Fibroblast of pulmonary artery (primary cell): ENCODE measurements at places on chromosomes 3 and 15.

- no peak for DNase-seq
These were observed 18.6 kb upstream of the ZNF710 start for GRCh38 chr15:89982315-89983055.

DNA sequence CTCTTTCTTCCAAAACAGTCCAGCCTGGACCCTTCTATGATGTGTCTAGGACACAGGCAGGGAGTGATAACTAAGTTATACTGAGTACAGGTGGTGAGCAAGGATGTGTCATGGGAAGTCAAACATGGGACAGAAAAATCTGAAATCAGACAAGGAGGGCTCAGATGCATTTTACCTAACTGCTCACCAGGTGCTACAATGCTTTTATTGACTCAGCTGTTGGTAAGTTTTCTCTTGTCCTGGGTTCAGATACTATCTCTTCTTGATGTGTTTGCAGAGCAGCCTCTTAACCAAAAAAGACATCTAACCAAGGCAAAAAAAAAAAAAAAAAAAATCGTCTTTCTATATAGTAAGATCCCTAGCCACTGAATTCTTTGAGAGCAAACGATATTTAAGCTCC lies 378.6 kb downstream of the VPS13C start:
- no peak for DNase-seq

GRCh38 chr15:40538976-40539375 lies 25.9 kb downstream of the CCDC32 start:
- no peak for DNase-seq

- no peak for DNase-seq
These were observed 351.2 kb downstream of the LPP start for GRCh38 chr3:188505151-188505550.

- no peak for DNase-seq
These were observed 27.3 kb downstream of the SPTSSB start for GRCh38 chr3:161343986-161344385.

DNA sequence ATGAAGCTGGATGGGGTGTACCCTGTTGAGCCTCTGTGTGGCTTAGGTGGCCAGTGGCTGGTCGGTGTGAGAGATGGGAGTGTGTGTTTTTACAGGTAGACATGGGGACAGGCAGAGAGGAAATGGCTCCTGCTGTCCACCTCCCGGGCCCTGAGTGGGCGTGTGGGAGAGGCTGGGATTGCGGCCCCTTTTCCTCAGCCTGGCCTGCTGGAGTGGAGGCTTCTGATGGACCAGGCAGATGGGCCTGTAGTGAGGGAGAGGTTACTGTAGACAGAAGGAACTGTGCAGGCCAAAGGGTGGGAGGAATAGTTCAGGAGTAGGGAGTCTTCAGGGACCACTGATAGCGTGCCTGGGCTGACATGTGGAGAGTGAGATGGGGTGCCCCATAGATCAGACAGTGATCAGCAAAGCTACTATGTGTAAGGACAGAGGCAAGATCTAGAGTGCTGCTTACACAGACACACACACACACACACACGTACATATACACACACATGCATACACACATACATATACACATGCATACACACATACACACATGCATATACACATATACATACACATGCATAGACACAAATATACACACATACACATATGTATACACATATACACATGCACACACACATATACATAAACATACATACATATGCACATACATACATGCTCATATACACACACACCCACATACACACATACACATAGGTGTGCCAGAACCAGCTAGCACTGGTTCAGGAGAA lies 26.4 kb downstream of the ACAA1 start:
- DNase-seq = no peak

DNA sequence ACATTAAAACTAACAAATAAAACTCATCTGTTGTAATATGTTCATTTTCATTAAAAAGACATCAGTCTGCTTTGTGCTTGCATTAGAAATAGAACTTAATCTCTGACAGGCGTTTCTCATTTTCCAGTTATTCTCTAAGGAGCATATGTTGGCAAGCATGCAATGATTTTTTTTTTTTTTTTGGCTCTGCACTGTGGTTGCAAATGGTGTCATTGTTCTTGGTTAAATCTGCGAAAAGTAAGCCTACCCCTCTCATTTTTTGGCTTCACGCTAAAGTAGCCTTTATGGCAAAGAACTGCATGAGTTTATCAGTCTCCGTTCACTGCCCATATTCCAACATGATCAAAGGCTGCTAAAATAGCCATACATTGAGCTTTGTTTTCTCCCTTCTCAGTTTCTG lies 403.2 kb downstream of the MECOM start:
- peak; percentile 71 for DNase-seq

- DNase-seq = no peak
These were observed 70.7 kb downstream of the TTBK2 start for GRCh38 chr15:42849836-42850235.

- DNase-seq = peak; percentile 30
These were observed 65.1 kb downstream of the HMCES start for GRCh38 chr3:129343643-129344360.

GRCh38 chr15:52349052-52349700 lies 53.6 kb upstream of the MYO5C start:
- peak; percentile 21 for DNase-seq

GRCh38 chr15:41284427-41285177 lies 47.8 kb downstream of the OIP5 start:
- peak; percentile 25 for DNase-seq

GRCh38 chr3:124860599-124860998 lies 26.6 kb downstream of the ITGB5 start:
- peak; percentile 98 for DNase-seq
